Fibroblast of the aortic adventitia (primary cell): ENCODE measurements at places on chromosomes 13 and 19. TPM values are rescaled to one million over a fixed set of nuclear protein-coding genes. Genes with fewer than 3 reads are reported as not detected.

The SGCG gene
- 2.1 and 15.4 TPM in 2 replicates for total RNA-seq

GRCh38 chr13:43749503-43749902, 37.3 kb downstream of the ENOX1 start:
- DNase-seq = no peak

DNA sequence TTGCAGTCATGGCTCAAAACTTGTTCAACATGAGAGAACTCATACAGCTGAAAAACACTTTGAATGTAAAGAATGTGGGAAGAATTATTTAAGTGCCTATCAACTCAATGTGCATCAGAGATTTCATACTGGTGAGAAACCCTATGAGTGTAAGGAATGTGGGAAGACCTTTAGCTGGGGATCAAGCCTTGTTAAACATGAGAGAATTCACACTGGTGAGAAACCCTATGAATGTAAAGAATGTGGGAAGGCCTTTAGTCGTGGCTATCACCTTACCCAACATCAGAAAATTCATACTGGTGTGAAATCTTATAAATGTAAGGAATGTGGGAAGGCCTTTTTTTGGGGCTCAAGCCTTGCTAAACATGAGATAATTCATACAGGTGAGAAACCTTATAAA, 20.1 kb downstream of the ZNF283 start:
- no peak for DNase-seq

The SYNGR4 gene
- not detected in 2 replicates for total RNA-seq

- DNase-seq = no peak
Observed at GRCh38 chr19:5354403-5354802, 13.8 kb upstream of the PTPRS start.

The MATK gene
- total RNA-seq = not detected in 2 replicates

DNA sequence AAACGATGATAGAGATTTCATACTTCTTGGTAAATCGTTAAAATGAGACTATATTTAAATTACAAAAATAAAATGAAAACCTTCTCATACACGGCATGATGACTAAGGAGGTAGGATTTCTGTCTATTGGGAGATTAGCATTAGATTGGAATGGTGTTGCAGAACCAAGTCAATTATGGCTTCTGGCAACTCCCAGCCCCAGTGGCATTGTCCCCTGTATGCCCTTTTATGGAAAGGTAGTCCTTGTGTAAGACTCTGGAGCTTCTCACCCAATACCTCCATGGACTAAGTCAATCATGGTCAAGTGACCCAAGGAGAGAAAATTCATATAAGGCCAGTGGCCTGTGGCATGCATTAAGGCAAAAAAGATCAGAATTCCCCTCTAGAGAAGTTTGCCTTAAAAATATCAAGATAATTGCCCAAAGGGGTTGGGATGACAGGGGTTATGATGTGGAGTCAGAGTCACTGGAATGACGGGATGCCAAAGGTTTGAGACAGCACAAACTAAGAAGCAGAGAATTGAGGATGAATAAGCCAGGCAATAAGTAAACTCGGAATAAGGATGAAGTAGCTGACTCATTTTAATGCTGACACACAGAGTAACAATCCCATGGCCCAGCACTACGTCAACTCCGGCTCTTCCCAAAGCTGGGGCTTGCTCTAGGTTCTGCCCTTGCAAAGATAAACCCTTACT, 57.8 kb upstream of the POSTN start:
- peak; percentile 97 for DNase-seq

- DNase-seq = no peak
Observed at GRCh38 chr13:70388935-70389334, 280.7 kb upstream of the KLHL1 start.

DNA sequence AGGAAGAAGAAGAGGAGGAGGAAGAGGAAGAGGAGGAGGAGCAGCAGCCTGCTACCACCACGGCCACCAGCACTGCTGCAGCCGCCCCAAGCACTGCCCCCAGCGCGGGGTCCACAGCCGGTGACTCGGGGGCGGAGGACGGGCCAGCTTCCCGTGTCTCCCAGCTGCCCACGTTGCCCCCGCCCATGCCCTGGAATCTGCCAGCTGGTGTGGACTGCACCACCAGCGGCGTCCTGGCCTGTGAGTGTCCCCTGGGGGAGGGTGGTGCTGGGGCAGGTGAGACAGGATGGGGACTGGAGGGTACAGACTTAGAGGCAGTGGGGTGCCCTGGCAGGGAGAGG, 11.4 kb downstream of the SCAF1 start:
- DNase-seq = no peak

- DNase-seq = no peak
Observed at GRCh38 chr13:96492766-96493165, 402.9 kb downstream of the HS6ST3 start.
